ENCODE measurements at places on chromosomes 12 and 14.
A peak's percentile ranks its signal among the peaks of the same experiment; 100 is the strongest.

- DNase-seq, result no peak
These were observed 102.7 kb downstream of the KCNMB4 start for GRCh38 chr12:70468741-70469140.

DNA sequence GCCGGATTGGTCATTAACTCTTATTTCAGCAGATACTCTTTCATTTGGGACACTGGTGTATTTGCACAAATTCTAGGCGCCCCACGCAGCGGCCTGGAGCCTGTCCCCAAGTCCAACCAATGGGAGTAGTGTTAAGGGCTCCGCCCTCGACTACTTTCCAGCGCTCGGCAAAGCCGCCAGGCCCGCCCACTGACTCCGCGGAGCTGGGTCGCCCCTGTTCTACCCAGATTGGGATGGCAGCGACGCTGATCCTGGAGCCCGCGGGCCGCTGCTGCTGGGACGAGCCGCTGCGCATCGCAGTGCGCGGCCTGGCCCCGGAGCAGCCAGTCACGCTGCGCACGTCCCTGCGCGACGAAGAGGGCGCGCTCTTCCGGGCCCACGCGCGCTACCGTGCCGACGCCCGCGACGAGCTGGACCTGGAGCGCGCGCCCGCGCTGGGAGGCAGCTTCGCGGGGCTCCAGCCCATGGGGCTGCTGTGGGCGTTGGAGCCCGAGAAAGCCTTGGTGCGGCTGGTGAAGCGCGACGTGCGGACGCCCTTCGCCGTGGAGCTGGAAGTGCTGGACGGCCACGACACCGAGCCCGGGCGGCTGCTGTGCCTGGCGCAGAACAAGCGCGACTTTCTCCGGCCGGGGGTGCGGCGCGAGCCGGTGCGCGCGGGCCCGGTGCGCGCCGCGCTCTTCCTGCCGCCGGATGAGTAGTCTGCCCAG, at the start of gene ACOT6:
TSS of gene ACOT6 (plus strand) at position 179 of the 707 bp plus-strand sequence. CDS start at position 234, 55 bp downstream.
- DNase-seq, result peak; percentile 94

DNA sequence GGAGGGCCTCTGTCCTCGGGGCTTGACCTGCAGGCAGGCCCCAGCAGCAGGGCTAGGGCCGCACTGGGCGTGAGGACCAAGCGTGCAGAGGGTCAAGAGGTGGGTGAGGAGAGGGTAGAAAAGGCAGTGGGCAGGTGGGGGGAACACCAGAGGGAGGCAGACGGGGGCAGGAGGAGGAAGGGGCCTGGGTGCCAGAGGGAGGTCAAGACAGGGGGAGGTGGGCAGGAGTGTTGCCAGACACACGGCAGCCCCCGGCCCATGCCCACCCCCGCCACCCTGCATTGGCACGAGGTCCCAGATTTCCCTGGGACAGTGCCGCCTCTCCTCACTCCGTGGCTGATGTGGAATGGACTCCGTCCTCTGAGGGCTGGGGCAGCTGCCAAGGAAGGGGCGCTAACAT, 8.2 kb downstream of the TMEM121 start:
- no peak for DNase-seq

GRCh38 chr12:70154087-70154638, 89.1 kb upstream of the CNOT2 start:
- no peak for DNase-seq

GRCh38 chr12:14247166-14247565, 118.3 kb upstream of the ATF7IP start:
- no peak for DNase-seq

GRCh38 chr14:96383445-96383844, 8.5 kb upstream of the AK7 start:
- no peak for DNase-seq

- no peak for DNase-seq
These were observed 11.7 kb upstream of the CREBL2 start for GRCh38 chr12:12599750-12600643.

- DNase-seq, result no peak
These were observed 57.4 kb upstream of the KCNJ8 start for GRCh38 chr12:21831791-21832344.

- no peak for DNase-seq
These were observed 54.2 kb downstream of the C12orf42 start for GRCh38 chr12:103441437-103442181.

- DNase-seq, result no peak
These were observed 6.3 kb downstream of the PCK2 start for GRCh38 chr14:24100197-24100981.
